HFFc6 (cell line): ENCODE measurements at places on chromosomes 7 and 10.

DNA sequence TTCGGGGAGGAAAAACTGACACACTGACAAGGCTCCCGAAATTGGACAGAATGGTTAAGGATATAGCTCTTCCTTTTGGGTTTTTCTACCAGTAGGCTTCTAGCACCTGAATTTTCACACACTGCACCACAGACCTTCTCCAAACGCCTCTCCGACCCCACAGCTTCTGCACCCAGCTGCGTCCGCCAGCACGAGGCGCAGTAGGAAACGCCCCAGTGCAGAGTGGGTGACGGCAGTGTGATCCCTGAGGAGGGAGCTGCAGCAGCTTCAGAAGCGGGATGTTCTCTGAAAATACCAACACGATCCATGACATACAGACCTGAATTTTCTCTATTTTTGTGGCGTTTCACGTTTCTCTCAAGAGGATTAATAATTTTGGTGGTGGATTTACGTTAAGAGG lies 25.9 kb downstream of the HSPB1 start:
- no peak for DNase-seq

GRCh38 chr10:77849039-77849664 lies 77.4 kb downstream of the DLG5 start:
- DNase-seq: no peak

DNA sequence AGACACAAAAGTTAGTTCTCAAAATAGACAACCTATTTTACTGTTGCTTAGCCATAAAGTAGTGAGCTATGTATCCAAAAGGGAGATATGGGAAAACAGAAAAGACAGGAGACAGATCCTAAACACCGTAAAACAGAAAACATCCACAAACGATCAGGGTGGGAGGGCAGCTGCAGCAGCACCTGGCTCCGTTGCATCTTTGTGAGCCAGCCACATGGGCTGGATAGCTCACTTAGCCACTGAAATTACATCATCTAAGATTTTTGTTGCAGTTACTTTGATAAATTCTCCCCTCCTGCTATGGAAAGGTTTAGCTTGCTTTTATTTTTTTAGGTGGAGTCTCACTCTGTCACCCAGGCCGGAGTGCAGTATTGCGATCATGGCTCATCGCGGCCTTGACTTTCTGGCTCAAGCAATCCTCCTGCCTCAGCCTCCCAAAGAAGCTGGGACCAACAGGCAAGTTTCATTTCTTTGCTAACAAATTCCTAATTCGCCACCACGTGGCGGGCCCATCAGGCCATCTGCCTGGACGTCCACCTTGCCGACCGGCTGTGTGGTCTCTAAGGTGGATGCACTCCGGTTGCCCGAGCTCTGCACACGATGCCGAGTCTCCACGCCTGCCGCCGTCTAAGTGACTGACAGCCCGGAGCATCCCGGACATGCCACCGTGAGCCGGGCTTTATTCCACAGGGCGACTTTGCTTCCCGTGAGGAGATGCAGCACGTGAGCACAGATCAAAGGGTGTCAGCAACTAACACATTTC lies 159.8 kb downstream of the DIP2C start:
- DNase-seq: no peak

- DNase-seq: no peak
These were observed 98.3 kb downstream of the KCNMA1 start for GRCh38 chr10:77539147-77539935.

GRCh38 chr10:22766693-22767092 lies 52.3 kb upstream of the PIP4K2A start:
- DNase-seq: no peak

DNA sequence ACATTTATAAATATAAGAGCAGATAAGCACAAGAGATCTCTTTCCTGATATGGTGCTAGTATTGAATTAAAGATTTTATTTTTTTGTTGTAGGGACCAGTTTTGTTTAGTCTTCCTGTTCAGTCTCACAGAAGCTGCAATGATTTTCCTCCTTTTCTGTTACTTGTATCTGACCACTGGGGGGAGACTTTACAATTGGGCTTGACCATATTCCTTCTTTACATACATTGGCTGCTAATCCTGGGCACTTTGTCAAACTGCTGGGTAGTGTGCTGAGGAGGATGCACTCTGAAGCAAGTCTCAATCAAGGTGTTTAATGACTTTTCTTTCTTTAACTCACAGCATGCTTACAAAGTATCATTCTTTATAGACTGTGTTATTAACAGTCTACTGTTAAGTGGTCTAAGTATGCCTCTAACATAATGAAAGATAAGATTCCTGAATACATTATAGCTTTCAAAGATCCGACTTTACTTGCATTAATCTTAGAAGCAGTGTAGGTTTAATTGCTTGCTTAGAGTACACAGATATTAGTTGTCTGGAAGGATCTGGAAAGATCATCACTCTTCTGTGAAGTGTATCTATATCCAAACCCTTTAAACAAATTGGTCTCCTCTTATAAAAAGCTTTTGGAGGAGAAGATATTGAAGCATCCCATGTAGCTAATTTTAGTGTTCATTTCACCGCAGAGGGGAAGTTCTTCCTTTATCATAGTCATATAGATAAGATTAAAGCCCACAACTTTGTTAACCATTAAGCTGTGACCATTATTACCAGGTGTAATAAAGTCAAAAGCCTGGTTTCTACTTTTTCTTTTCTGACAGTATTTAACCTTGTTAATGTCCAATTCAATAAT lies 3.1 kb downstream of the PALS2 start:
- DNase-seq: peak; percentile 75

GRCh38 chr10:102726274-102726673 lies 11.8 kb downstream of the SFXN2 start:
- peak; percentile 40 for DNase-seq

- peak; percentile 74 for DNase-seq
These were observed 132.6 kb downstream of the MAPK8 start for GRCh38 chr10:48439031-48439430.

- DNase-seq: no peak
These were observed 96.3 kb downstream of the OAT start for GRCh38 chr10:124322191-124322980.

DNA sequence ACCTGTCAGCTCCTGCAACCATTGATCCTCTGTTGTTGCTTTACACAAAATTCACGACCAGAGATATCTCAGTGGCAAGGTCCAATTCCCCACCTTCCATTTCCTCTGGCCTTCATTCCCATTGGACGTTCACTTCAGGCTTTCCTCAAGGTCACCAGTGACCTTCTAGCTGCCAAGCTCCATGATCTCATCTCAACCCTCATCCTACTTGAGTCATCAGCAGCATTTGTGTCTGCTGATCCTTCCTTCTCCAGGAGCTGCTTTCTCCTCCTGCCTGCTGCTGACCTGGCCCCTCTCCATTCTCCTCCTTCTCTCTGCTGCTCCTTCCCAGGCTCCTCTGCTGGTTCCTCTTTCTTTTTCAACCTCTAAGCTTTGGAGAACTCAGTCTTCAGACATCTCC lies 66.2 kb upstream of the C10orf90 start:
- no peak for DNase-seq

DNA sequence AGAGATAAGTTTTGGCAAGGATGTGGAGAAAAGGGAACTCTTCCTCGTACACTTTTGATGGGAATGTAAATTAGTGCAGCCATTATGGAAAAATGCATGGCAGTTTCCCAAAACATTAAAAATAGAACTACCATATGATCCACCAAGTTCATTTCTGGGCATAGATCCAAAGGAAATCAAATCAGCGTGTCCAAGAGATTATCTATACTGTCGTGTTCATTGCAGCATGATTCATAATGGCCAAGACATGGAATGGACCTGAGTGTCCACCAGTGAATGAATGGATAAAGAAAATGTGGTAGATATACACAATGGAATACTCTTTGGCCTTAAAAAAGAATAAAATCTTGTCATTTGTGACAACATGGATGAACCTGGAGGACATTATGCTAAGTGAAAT lies 70.3 kb upstream of the RSU1 start:
- DNase-seq: peak; percentile 93

- DNase-seq: no peak
These were observed 83.2 kb upstream of the BAIAP2L1 start for GRCh38 chr7:98483964-98484545.

DNA sequence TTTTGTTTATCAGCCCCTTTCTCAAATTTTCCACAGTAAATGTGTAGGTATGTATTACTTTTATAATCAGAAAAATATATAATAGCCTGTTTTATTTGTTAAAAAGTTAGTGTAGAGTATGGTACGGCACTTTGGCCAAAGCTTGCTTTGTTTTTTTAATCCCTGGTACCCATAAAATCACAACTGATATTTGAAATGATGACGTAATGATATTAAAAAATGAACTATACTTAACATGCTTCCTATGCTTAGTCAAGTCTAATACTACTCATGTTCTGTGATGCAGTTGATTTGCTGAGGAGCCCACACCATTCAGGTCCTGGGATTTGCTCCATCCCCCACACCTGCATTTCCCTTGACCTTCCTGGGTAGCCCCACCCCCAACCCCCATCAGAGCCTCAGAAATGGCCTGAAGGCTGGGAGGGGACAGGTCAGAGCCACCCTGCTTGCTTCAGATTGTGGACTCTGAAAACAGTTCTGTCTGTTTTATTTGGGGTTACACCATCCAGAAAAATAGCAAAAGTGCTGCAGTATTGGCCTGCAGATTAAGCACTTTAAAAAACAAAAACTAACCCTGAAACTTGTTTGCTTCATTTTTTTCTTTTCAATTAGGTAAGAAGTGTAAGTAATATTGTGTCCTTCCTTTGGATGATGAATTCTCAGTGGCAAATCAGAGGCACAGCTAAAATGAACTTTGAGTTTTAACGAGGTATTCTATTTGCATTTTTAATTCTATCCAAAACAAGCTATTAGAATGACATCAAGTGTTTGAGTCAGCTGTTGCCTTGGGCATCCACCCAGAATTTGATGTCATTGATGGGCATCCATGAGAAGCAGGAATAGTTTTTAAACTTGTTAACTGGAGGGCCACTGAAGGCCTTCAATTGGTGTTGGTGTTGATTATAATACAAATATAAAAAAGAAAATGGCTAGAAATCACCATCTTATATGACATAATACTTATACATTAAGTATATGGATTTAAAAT lies 23.3 kb downstream of the PLCE1 start:
- DNase-seq: no peak

GRCh38 chr10:35362701-35363350 lies 26.5 kb downstream of the CCNY start:
- no peak for DNase-seq

GRCh38 chr7:117082647-117083046 lies 129.3 kb downstream of the ST7 start:
- DNase-seq: no peak

DNA sequence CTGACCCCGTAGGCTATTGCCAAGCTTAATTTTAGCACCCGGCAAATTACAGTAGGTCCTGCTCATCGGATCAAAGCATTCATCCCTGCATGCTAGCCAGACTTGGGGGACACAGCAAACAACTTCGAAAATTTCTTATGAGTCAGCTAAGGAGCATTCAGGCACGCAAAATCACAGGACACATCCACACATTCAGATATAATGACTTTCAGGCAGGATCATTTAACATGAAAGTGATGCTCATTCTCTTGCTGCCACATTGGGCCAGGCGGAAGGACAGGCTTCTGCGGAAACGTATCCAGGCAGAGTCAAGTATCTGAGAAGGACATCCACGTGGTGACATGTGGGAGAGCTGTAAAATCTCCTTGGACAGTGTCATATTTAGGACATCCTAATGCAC lies 474.0 kb upstream of the NRP1 start:
- DNase-seq: peak; percentile 40
